ENCODE measurements at places on chromosomes 16 and 17.

- DNase-seq, result no peak
Observed at GRCh38 chr16:67249178-67250044, 632 bp downstream of the SLC9A5 start.

GRCh38 chr17:78359321-78359996 lies 418 bp downstream of the SOCS3 start:
- DNase-seq, result no peak

DNA sequence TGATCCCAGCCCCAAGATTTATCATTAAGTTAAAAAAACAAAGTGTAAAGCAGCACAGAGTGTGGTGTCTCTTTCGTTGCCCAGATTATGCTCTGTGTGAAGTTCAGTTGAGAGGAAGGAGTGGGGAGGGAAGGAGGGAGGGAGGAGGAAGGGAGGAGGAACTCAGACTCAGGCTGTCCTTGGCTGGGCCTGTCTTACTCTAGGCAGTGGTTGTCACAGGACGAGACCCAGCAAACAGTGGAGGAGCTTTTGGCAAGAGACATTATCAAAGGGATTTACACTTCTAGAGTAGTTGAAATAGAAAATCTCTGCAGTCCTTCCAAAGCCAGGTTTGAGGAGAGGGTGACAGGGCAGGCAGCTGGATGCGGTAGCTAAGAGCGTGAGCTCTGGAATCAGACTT lies 27.8 kb downstream of the KNOP1 start:
- no peak for DNase-seq

GRCh38 chr16:86970279-86970678 lies 346.9 kb downstream of the C16orf95 start:
- no peak for DNase-seq

- DNase-seq, result peak; percentile 58
Observed at GRCh38 chr17:29566473-29567303, at the start of gene ABHD15. Gene ABHD15, minus strand, starts transcription at chr17:29567037. Its CDS starts 71 bp downstream, at chr17:29566966.

- no peak for DNase-seq
Observed at GRCh38 chr17:45757431-45758218, 26.5 kb upstream of the CRHR1 start.

DNA sequence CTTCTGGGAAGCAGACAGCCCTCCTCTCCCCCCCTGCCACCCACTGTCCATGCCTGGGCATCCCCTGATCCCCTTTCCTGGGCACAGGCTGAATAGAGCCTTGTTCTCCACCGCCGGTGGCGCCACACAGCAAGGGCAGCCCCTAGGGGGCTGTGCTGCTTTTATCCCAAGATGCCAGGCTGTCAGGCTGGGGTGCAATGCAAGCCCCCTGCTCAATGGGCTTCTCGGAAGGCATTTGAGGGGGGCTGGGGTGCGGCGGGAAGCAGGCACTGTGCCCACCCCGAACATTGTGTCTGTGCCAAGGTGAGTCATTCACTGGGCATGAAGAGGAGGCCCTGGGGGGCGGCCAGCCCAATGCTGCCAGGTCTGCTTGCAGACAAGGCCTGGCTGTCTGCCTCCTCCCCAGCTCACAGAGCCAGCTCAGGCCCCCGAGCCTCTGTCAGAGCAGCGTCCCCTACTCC lies 1.5 kb upstream of the GFAP start:
- peak; percentile 60 for DNase-seq

- no peak for DNase-seq
Observed at GRCh38 chr17:79280866-79281572, 206.4 kb downstream of the ENGASE start.

DNA sequence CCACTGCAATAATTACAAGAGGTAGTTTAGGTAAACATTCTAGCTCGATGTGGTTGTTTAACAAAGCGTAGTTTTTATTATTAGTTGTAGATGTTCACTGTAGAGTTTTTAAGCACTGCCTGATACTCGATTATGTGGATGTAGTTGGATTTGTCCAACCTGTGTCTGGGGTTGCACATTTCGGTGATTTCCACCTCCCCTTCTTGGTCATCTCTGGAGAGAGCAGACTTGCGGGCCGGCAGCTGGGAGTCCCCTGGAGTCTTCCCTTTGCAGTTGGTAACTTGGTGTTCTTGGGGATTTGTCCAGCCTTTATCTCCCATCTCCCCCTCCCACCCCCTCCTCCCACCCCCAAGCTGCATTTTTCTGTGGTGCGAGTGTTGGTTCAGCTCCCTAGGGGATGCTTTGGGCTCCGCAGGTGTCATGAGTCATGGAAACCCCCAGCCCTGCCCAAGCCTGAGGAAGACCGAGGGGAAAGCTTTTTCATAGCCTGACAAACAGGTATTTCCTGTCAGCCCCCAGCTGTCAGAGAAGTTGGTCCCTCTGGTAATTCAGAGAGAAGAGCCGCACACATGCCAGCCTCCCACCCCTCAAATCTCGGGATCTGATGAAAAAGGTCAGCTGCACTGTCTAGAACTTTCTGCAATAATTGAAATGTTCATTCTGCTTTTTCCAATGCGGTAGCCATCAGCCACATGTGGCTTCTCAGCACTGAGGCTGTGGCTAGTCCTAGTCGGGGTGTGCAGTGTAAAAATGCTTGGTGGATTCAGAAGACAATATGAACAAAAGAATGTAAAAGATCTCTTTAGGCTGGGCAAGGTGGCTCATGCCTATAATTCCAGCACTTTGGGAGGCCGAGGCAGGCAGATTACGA lies 50.3 kb downstream of the KSR1 start:
- DNase-seq, result peak; percentile 78

DNA sequence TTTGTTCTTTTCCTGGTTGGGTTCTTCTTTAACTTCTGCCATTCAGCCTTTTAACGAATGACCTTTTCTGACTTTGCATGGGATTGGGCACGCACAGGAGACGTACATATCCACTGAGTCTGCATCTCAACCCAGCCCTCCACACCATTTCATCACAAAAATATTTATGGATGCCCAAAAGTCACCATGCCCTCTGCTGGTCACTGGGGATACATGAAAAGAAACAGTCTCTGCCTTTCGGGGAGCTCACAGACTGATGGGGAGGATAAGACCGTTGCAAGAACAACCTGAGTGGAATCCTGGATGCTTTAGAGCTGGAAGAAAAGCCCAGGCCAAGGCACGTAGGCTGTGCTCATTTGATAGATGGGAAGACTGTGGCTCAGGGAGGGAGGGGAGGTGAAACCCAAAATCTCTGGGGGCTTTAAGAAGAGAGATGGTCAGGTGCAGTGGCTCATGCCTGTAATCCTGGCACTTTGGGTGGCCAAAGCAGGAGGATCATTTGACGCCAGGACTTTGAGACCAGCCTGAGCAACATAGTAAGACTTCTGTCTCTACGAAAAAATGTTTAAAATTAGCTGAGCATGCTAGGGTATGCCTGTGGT lies 7.9 kb upstream of the MT2A start:
- no peak for DNase-seq

GRCh38 chr16:82384017-82384416 lies 214.0 kb upstream of the MPHOSPH6 start:
- DNase-seq, result no peak

DNA sequence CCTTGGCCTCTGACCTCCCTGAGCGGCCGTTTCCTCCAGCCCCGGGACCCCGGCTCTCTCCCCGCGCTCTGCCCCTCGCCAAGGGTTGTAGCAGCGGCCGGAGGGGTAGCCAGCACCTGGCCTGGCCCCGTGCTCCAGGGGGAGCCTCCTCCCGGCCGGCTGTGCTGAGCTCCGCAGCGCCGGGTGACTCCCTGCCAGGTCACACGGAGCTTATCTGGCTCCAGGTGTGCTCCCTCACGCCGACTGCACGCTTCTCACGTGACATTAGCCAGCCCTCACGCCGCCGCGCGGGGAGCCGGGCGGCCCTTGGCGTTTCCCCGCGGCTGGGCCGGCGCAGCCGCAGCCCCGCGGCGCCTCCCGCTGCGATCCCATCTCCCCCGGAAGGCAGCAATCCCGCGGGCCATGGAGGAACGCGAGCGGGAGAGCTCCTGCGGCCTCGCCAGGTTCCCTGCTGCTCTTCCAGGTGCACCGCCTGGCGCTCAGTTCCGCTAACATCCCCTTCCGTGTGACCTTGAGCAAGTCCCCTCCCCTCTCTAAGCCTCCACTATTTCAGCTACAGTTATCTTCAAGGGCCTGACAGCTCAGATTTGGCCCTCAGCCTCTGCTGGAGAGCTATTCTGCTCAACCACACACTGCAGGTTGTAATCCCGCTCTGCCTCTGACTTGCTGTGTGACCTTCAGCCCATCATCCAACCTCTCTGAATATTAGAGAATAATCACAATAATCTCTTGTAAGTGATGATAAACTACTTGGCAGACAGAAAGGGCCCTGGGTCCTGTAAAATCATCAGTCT lies 3.4 kb downstream of the MYO18A start:
- DNase-seq, result peak; percentile 58

- DNase-seq, result no peak
Observed at GRCh38 chr17:29003289-29003688, 2.5 kb downstream of the SEZ6 start.

GRCh38 chr17:1676401-1676800 lies 8.3 kb downstream of the PRPF8 start:
- no peak for DNase-seq

- DNase-seq, result no peak
Observed at GRCh38 chr16:11674818-11675560, 6.7 kb downstream of the SNN start.

DNA sequence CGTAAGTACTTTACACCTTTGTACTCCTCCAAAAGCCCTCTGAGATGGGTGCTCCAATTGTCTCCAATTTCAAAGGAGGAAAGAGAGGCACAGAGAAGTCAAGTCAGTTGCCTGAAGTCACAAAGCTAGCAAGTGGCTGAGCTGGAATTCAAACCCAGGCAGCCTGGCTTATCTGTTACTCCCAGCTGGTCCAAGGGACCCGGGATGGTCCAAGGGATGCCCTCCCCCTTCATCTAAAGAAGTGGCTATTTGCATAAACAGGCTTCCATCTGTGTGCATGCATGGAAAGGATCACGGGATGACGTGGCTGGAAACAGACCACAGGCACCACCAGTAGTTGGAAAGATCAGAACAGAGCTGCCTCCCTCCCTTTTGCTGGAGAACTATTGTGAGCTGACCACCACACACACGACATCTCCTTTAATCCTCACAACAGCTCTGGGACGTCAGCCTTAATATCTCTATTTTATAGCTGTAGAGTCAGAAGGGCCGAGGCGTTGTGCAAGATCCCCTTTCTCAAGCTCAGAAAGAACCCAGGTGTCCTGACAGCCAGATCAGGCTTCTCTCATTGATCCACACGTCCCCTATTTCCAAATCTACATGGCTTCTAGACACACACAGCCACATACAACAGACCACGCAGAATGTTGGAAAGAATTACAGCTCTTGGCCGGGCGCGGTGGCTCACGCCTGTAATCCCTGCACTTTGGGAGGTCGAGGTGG lies 10.9 kb upstream of the COL1A1 start:
- DNase-seq, result no peak

DNA sequence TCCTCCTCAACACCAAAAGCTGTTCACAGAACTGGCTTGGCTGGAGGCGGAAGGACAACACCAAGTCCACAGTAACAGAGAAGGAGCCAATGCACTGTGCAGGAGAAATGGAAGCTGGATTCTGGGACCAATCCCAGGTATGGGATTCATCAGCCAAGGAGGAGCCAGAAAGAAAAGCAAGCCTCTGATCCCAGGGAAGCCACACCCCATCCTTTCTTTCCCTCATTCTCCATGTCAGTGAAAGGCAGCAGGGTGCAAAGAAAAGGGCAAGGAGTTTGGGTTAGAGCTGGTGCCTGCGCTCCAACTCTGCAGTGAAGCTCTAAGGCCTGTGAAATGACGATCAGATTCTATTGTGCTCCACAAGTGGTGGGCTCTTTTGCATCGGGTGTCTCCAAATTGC lies 11.0 kb downstream of the DCAKD start:
- DNase-seq, result no peak

- no peak for DNase-seq
Observed at GRCh38 chr17:7405350-7406234, 1.7 kb upstream of the TMEM256 start.

DNA sequence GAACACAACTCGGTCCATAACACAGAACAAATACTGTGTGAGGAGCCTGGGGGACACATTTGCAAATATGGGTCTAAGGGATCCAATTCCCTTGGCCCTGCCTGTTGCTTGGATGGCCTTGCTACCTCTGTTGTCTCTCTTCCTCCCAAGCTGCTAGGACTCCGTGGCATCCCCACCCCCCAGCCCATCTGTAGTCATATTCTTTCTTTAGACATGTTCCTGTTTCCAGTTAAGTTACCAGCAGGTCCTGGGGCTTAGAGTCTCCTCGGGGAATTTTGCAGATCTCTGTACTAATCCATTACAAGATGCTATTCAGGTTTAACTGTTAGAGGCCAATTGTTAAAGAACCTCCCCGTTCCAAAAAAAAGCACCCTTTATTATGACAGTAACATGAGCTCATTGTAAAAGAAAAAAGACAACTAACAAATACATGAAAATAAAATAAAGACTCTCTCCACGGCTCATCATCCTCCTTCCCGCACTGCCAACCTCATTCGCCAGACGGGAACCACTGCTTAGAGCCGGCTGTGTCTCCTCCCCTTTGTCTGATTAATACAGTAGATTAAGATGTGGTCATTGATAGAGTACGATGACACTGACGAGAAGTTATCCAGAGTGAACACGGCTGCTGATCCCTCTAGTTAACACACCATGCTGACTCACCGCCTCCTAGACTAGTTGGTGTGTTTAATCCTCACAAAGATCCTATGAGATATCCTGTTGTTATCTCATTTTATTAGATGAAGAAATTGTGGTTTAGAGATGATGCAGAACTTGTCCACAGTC lies 22.2 kb downstream of the HS3ST4 start:
- no peak for DNase-seq

GRCh38 chr16:48680881-48681280 lies 70.9 kb upstream of the N4BP1 start:
- no peak for DNase-seq

DNA sequence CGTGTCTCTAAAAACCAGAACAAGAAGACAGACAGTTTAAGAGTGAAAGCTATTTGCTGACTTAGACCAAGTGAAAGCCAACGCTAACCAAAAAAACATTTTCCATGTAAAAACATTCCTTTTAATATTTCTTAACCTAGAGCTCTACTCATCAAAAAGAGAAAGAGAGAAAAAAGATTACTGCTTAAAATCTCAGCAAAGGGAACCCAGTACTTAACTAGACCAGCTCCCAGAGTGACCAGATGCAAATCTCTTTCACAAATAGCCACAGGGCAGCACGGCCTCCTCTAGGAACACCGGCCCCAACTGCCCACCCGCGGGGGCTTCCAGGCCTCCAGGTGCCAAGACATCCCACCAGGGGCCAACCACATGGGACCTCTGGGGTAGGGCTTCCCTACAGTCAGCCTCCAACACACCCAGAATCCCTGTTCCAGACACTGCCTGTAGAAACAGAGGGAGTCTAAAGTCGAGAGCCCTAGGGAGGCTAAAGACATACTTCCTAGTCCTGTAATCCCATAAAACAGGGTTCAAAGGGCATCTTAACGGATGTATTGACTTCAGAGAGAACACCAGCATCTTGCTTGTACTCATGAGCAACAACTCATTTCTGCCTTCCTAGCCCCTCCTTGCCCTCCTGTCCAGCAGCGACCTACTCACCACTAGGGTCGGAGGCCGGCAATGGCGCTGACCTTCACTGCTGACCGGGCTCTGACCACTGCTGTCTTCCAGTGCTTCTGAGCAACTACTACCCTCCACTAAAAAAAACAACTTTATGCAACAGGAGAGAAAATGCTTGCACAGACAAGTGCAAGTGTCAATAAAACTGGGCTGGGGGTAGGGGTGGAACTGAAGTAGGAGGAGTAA lies 21.3 kb downstream of the ZCCHC14 start:
- no peak for DNase-seq

GRCh38 chr17:70955441-70955840 lies 786.1 kb downstream of the KCNJ2 start:
- no peak for DNase-seq

All from PC-9 (cell line).